ENCODE measurements at places on chromosomes 16 and 17.

GRCh38 chr16:24291932-24292331 is 35.8 kb downstream of the CACNG3 start:
- no peak for DNase-seq

DNA sequence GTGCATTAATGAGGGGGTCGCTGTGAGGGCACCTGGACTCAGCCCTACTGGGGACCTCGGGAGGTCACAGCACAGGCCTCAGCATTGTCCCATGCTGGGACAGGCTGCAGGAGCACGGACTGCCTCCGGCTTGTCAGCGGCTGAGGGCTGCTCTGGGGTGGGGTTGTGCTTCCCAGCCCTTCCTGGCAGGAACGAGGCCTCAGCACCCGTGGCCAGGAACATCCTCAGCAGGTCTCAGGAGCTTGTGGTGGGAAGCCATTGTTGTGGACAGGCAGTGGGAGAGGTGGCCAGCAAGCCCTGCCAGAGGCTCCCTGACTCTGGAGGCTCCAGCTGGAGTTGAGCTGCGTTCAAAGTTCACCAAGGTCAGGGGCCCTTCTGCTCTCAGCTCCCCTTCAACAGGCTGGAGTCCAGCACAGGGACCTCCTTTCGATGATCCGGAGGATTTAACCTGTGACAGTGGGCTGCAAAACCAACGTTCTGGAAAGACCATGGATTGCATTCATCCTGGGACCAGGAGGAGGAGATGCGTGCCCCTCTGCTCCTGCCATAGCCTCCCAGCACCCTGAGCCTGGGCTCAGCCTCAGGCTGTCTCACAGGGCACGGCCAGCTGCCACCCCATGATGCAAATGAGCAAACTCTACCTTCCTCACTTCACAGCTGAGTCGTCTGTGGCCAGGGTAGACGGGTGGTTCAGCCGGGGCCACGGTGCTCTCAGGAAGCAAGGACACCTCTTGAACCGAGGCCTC is 32.6 kb downstream of the FOXL1 start:
- DNase-seq = no peak

DNA sequence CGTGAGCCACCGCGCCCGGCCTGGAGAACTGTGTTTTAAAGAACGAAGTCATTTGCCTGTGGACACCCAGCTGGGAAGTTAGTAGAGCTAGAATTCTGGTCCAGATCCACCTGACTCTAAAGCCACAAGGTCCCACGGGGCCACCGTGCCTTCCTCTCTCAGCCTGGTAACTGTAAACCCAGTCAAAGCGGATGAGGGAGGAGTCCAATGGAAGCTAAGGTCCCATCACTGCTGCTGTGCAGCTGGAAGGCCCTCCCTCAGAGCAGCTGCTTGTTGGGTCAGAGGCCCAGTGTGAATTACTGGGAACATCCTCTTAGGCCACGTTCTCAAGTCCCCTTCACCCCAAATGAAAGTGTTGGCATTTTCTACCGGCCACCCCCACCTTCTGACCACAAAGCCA is 48.8 kb upstream of the CACNG5 start:
- DNase-seq = no peak

GRCh38 chr17:535198-535597 is 179.4 kb downstream of the VPS53 start:
- DNase-seq = no peak

- no peak for DNase-seq
Measured at GRCh38 chr17:77565166-77565565, 393.3 kb upstream of the TNRC6C start.

- no peak for DNase-seq
Measured at GRCh38 chr17:9813166-9813565, 8.7 kb downstream of the GSG1L2 start.

GRCh38 chr16:78097548-78097947 is 1.9 kb upstream of the WWOX start:
- DNase-seq = no peak

DNA sequence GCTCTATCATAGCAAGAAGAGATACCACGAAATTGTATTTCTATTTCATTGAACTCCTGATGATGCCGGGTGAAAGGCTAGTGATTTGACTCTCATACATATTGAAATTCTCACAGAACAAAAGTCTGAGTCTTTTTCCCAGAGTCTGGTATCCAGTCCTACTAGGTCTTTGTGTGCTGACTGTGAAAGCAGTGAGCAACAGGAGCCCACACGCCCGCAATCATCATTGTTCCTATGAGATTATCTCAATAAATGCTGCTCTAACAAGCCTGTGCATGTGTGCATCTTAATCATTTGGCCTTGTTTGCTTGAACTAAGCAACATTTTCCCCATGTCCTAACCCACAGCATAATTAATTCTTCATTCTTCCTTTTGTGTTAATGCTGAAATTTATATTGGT is 1466.0 kb downstream of the CDH11 start:
- DNase-seq = no peak

DNA sequence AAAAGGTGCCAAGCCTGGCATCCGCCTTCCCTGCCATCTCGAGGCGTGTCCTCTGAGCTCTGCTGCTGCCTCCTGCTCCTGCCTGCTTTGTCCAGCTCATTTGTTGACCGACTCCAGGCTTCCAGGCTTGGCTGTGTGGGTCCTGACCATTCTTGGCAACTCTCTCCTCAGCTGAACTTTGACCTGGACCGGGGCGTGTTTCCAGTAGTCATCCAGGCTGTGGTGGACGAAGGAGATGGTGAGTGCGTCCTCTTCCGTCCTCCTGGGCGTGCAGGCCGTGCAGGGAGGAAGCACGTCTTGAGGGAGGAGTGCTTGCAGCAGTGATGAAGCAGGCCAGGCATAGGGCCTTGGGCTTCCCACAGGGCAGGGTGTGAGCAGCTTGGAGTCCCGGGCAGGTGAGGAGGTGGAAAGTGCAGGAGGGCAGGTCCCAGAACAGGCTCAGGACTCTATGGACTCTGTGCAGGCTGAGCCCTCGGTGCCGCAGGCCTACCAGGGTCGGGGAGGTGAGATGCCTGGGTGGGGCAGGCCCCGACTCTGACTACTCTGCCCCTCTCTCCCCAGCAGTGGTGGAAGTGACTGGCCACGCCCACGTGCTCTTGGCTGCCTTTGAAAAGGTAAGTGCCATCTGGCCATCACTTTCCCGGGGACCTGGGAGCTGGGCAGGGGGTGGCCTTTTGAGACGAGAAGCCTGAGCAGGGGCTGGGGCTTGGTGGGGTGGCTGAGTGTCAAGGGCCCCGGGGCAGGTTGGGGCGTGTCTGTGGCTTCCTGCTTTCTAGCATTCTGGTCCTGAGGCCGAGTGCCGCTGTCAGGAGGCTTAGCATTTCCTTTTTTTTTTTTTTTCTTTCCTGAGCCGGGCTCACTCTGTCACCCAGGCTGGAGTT is 28.6 kb upstream of the NUDT16L1 start:
- no peak for DNase-seq

- no peak for DNase-seq
Measured at GRCh38 chr16:71350821-71351557, 7.5 kb upstream of the CALB2 start.

DNA sequence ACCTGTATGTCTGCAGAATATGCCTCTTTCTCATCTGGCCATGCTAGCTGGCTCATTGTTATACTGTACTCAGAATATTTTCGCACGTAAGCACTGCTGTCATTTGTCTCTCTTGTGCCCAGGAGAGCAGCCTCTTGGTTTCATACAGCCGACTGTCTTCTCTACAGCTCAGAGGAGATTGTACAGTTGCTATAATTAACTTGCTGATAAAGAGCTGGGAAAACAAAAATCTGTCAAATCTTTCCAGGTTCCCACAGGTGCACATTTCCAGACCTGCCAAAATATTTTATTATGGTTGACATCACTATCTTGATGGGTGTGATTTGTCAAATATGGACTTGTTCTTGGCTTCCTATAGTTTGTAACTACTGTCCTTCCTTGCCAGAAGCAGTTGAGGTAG is 122.7 kb downstream of the FTO start:
- no peak for DNase-seq

DNA sequence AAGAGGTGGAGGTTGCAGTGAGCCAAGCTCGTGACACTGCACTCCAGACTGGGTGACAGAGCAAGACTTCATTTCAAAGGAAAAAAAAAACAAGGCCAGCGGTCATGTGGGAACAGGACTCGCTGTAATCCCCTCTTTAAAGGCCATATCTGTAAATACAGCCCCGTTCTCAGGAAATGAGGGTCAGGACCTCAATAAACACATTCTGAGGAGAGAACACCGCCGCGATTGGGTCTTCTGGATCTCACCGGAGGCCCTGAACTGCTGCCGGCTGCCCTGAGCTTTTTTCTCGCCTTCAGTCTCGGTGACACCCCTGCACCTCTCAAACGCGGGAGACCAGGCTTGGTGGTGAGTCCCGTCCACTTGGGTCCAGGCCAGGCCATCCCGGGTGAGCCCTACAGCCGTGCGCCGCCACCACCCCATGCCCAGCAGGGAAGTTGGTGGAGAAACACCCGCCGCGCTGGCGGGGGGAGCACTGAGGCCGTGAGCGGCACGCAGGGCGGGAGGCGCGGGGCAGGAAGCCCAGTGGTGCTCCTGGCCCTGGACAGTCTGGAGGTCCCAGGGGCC is 28.4 kb downstream of the SLC25A10 start:
- DNase-seq = no peak
